ENCODE measurements at places on chromosomes 4 and X.
A peak's percentile ranks its signal among the peaks of the same experiment; 100 is the strongest.

- DNase-seq = peak; percentile 34
Observed at GRCh38 chr4:186144946-186145569, 40.6 kb downstream of the FAM149A start.

DNA sequence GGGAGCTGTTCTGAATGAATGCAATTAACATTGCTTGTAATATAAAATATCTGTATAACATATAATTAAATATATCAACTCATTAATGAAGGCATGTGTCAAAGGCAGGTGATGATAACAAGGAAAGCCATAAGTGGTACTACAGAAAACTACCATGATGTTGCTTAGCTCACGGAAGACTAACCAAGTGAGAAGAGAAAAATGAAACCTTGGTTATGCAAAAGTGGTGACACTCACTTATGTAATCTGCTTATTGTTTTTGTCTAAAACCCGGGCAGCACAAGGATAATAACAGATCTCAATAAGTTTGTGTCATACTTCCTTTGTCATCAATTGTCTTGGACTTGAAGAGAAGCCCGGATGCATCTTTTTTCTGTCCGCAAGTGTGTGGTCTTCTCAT lies 156.4 kb downstream of the HS6ST2 start:
- no peak for DNase-seq

GRCh38 chr4:2914256-2915126 lies 48.7 kb downstream of the NOP14 start:
- DNase-seq = peak; percentile 32

GRCh38 chrX:85765651-85766050 lies 281.7 kb downstream of the CHM start:
- DNase-seq = no peak

GRCh38 chrX:12307961-12308360 lies 169.7 kb downstream of the FRMPD4 start:
- DNase-seq = no peak

GRCh38 chr4:19823781-19824180 lies 427.9 kb upstream of the SLIT2 start:
- no peak for DNase-seq

All from activated CD4-positive, alpha-beta T cell treated with anti-CD3 and anti-CD28 coated beads for 48 hours (primary cell).